ENCODE measurements at places on chromosomes 6 and 20. TPM values are rescaled to one million over a fixed set of nuclear protein-coding genes. Genes with fewer than 3 reads are reported as not detected.

GRCh38 chr6:134111062-134111677 lies 58.7 kb upstream of the SLC2A12 start:
- peak; percentile 50 for DNase-seq

GRCh38 chr20:53100476-53100911 lies 128.3 kb downstream of the TSHZ2 start:
- no peak for DNase-seq

DNA sequence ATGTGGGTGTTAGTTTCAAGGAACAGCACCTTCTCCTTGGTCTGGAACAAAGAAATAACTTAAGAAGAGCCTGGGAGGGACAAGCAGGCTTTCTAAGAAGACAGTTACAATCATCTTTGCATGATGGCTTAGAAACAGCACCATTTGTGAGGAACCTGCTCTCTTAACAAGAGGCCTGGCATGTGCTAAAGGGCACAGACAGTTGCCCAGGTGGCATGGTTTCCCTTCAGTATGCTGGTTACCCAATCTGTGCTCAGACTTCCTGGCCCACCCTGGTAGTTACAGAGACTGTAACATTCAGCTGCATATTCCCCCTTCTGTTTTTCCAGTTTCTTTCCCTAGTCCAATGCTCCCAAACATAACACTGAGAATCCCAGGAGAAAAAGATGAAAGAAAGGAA lies 84.0 kb downstream of the CHD6 start:
- no peak for DNase-seq

DNA sequence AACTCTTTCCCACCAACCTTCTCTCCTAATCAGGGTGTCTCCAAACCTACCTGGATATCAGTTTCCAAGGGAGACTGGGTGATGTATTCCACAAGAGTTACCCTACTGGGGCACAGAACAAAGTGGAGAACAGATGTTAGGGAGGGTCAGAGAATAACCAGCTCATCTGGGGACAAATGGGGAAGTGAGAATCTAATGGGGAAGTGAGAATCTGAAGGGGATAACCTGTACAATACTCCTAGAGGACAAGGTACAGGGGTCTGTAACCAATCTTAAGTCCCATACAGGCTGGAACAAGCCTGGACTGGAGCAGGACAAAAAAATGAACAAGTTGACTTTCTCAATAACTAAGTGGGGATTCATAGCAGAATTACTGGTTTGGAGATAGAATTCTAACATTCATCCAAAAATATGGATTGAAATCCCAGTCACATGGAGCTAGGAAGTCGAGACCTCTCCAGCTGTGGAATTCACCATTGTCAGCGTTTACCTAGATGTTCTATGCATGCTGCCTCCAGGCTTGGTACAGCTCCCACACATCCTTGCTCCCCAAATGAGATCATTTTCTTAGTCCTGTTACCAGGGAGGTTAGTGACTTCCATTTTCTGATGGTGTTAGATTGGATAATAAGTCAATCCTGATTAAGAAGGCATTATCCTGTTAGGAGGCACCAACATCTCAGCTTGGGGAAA lies 214.8 kb upstream of the MOCS1 start:
- no peak for DNase-seq

GMPR gene
- not detected for total RNA-seq

Measured in Caki2 (cell line).